ENCODE measurements at places on chromosomes 12 and 14.

- no peak for DNase-seq
Measured at GRCh38 chr14:55614304-55614703, 34.3 kb downstream of the KTN1 start.

- no peak for DNase-seq
Measured at GRCh38 chr14:69101331-69101826, 51.5 kb downstream of the DCAF5 start.

DNA sequence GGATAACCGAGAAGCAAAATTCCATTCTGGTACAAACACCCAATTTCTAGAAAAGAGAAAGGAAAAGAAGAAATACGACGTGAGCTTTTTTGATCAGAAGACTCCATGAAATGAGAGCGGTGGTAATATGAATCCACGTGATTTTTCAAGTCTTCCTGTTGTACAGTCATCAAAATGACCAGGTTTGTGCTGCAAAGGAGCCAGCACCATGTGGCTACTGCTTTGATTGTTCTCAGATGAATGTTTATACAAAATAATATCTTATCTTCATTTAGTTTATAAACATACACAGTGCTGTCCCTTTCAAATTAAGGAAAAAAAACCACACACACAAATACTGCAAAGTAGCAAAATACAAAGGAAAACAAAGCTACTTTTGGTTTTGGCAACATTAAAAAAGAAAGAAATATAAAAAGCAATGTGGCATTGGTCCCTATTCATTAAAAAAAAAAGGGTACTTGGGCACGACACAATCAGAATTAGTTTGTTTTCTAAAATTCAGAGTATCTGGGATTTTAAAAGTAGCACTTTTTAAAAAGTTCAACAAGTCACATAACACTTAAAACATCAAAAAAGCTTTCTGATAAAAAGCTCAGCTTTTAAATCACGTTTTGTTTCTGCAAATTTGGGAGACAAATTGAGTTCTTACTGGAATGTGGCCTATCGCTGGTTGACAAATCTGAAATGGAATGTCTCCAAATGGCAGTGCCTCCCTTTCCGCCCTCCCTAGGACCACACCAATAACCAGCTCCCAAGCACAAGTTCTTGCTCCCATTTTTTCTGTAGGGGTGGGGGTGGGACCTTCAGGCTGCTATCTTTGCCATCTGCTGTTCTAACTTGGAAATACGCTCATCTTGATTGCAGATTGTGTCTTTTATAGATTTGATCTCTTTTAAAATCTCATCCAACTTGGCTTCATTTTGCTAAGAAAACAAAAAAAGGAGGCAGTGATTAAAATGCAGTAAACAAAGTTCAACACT lies 13.2 kb upstream of the SELPLG start:
- no peak for DNase-seq

- no peak for DNase-seq
Measured at GRCh38 chr14:100894416-100894815, 9.1 kb downstream of the RTL1 start.

DNA sequence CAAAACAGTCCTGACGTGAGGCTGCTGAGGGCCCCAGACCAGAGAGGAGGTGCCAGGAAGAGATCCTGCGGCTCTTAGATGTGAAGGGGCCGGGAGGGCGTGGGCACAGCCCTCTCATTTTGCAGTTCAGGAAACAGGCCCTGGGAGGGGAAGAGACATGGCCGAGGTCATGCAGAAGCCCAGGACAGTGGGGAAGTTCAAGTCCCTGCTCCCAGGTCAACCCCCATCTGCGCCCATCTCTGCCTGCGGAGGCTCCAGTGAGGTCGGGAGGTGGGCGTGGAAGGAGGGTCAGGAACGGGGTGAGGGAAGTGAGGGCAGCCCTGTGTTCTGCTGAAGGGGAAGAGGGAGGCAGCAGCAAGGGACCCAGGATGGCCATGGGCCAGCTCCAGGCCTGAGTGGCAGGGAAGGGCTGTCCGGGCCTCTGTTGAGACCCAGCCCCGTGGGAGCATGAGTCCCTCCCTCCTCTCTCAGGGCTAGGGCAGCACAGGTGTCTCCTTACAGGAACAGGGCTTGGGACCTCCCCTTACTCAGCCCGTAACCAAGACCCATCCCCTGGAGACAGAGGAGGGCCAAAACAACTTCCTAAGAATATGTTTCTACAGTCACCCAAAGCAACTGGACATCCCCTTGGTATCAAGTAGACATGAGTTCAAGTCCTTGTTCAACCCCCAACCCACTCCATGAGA lies 90.8 kb downstream of the LGMN start:
- no peak for DNase-seq

DNA sequence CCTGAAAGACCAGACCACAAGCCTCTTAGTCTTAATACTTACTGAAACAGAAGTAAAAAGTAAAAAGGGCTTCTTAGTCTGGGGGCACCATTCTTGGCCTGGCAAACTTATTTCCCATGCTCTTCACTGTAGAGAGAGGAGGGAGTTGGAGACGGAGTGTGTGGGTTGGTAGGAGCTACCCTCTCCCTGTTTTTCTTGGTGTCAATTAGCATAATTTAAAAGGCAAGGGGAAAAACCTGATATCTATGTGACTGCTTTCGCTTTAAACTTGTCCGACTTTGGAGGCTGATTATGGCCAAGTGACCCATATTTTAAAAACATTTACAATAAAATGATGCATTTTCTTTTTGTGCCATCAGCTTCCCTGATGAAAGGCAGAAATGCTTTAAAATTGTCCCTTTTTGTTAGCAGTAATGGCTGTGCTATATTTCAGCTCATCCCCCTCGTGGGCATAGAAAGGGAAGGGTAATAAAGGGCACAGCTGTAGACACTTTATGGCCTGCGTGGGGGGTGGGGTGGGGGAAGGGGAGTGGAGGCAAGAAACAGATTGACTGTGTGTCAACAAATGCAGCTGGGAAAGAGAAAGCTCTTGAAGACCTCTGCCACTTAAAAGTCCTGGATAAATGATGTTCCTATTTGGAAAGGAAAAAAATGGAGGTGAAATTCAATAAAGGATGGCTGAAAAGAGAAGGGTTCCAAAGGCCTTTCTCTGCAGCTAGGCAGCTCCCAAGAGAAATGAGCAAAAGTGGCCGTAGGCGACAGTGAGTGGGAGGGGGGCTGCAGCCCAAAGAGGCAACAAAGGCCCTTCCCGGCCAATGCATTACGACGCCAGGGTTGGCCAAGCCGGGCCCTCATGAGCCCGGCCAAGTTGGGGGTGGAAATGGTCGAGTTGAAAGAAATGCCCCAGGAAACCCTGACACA lies 57.5 kb upstream of the TMEM263 start:
- no peak for DNase-seq

GRCh38 chr14:29062466-29062865 lies 295.9 kb downstream of the FOXG1 start:
- DNase-seq = no peak
